Astrocyte of the hippocampus (primary cell): ENCODE measurements at places on chromosomes 6 and 20.

- peak; percentile 69 for DNase-seq
Measured at GRCh38 chr6:162177746-162178145, 549.8 kb downstream of the PRKN start.

DNA sequence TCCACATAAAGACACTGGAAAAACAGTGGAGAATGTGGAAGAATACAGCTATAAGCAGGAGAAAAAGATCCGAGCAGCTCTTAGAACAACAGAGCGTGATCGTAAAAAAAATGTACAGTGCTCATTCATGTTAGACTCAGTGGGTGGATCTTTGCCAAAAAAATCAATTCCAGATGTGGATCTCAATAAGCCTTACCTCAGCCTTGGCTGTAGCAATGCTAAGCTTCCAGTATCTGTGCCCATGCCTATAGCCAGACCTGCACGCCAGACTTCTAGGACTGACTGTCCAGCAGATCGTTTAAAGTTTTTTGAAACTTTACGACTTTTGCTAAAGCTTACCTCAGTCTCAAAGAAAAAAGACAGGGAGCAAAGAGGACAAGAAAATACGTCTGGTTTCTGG lies 57.1 kb downstream of the MAP3K4 start:
- DNase-seq = no peak

- peak; percentile 88 for DNase-seq
Measured at GRCh38 chr6:85449818-85450759, at the start of gene NT5E. Gene NT5E, plus strand, starts transcription at chr6:85450083. Its CDS starts 57 bp downstream, at chr6:85450140.

GRCh38 chr6:15313367-15313766 lies 67.5 kb downstream of the JARID2 start:
- peak; percentile 57 for DNase-seq

DNA sequence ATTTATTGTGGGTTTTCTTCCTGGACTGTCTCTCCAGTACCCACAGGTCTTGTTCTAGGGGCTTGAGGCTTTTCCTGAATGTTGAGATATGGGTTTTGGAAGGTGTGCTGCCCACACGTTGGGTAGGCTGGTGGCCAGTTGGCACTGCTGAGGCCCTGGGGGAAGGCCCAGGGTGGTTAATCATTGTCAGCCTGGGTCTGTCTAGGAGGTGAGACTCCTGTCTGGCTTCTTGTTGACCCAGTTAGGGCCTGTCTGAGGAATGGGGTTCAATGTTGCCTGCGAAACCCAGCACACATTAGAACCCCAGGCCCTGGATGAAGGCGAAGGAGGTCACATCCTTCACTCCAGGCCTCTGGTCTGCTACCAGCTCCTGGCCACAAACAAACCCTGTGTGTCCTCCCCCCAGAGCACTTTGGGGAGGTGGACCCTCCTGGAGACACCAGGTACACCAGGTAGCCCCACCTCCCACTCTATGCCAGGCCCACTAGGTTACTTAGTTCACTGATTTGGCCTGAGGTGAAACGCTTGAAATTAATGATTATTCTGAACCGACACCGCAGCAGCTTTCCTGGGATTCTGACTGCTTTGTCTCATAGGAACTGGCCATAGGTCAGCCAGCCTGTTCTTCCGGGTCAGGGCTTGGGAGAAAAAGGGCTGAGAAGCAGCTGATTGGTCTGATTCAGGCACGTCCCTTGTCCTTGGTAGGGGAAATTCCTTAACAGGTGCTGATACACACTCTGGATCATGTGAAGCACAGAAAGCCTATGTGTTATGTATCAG lies 15.2 kb downstream of the DNMT3B start:
- DNase-seq = peak; percentile 53
